CD4-positive, alpha-beta T cell treated with Interleukin-15 for 4 hours (primary cell): ENCODE measurements at places on chromosomes 11 and 22.

- no peak for DNase-seq
These were observed 333.8 kb downstream of the MN1 start for GRCh38 chr22:27467711-27468110.

GRCh38 chr11:29801561-29801960 is 215.3 kb downstream of the KCNA4 start:
- no peak for DNase-seq

DNA sequence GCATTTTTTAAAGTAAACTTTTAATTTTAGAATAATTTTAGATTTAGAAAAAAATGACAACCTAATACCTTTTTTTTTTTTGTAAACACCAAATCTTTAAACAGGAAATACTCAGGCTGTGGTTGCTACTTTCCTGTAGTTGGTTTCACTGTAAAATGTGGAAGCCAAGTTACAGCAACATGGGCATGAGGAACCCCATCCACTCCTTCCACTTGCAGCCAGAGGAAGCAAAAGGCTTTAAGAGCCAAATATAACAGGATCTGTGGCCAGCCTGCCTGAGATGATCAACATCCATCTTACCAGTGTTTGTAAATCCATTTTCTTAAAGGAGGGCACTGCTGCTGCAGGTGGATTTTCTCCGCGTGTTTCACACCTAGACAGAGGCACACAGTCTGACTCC is 66.2 kb downstream of the TNRC6B start:
- DNase-seq = peak; percentile 33

DNA sequence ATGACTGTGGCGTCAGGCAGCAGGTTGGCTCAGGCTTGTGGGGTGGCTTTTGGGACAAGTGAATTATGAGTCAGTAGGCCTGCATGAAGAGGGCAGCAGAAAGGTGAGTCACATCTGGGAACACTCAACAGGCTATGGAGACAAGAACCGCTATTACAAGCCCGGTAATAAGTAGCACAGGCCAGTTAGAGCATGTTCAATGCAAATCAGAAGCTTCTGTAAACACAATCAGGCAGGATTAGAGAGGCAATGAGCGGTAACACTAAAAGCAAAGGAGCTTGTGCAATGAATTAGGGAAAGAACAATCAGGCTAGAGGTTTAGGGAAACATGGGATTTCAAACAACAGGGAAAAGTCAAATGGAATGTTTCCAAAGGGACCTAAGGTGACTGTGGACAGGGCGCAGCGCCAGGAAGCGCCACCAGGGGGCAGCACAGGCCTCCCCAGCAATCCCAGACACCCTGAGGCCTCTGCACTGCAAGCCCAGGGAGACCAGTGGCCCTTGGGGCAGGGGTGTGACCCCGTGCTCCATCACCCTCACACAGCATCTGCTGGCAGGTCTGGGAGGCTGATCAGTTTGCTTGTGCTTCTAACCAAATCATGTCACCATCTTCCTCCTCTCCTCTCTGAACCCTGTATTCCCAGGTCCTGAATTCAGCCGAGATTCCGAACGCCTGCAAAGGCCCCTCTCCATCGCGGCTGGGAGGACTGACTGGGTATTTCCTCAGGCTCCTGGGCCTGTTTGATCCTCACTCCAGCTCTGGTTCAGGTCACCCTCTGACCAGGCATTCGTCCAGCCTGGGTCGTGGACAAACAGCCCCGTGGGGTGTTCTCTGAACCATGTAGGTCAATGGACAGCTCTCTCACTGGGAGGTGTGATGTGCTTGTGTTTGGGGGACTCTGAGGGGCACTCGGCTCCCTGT is 50.0 kb downstream of the C11orf58 start:
- DNase-seq = peak; percentile 50

DNA sequence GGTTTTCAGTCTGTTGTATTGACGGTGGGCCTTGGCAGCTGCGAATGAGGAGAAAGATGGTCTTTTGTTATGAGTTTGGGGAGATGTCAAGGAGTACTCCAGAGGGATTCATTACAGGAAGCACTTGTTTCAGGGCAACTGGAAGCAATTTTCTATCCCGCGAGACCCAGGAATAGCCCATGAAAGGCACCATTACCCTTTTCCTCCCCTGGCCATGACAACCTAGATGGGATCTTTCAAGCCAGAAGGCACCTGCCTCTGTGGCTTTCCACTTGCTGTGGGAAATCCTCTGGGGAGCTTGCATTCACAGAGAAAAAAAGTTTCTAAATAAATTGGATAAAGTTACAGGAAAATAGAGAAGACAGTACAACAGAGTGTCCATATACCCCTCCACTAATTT is 2.7 kb downstream of the ZNF215 start:
- DNase-seq = no peak

- no peak for DNase-seq
These were observed 47.0 kb downstream of the IGLL5 start for GRCh38 chr22:22934543-22935055.

GRCh38 chr11:12496181-12497025 is 119.0 kb downstream of the PARVA start:
- no peak for DNase-seq

DNA sequence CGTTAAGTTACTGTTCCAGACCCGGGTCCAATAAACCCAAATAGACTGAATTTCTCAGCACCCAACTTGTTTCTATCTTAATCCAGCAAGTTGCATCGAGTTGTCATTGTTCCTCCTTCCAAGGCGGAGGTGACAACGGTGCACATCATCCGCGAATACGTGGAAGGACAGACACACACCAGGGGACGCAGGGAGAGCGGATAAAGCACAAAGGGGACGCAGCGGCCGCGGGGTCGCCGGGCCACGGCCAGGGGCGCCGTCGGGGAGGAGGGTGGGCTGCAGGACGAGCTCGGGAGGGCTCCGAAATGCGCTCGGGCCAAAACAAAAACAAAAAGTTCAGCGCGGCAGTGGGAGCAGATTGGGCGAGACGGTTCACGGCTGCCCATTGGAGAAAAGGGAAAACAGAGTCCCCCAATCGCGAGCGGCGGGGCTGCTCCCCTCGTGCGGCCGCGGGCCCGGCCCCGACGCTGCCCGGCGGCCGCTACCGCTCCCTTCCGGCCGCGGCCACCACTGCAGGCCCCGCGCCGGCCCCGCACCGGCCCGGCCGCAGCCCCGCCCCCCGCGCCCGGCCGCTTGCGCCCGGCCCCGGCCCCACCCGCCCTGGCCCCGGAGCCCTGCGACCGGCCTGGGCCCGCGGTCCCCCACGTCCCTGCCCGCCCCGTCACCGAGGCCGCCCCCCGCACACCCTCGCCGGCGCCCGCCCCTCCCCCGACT is 518 bp downstream of the KMT5B start:
- peak; percentile 57 for DNase-seq

- DNase-seq = no peak
These were observed 50.3 kb downstream of the COPB1 start for GRCh38 chr11:14449302-14449714.

DNA sequence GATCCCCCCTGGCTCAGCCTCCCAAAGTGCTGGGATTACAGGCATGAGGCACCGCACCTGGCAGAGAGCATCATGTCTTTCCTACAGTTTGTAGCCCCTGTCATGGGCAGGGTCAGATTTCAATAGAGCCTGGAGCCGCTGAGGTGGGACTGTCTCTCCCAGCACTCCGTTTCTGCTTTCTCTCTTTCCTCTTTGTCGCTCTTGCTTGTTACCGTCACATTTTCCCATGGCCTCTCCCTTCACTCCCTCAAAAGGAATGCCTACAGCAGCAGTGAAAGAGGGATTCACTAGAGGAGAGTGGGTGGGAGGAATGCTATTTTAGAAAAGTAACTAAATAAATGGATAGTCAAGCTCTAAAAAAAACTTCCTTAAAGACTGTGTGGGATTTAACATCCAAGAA is 136.7 kb upstream of the TTC12 start:
- DNase-seq = no peak

DNA sequence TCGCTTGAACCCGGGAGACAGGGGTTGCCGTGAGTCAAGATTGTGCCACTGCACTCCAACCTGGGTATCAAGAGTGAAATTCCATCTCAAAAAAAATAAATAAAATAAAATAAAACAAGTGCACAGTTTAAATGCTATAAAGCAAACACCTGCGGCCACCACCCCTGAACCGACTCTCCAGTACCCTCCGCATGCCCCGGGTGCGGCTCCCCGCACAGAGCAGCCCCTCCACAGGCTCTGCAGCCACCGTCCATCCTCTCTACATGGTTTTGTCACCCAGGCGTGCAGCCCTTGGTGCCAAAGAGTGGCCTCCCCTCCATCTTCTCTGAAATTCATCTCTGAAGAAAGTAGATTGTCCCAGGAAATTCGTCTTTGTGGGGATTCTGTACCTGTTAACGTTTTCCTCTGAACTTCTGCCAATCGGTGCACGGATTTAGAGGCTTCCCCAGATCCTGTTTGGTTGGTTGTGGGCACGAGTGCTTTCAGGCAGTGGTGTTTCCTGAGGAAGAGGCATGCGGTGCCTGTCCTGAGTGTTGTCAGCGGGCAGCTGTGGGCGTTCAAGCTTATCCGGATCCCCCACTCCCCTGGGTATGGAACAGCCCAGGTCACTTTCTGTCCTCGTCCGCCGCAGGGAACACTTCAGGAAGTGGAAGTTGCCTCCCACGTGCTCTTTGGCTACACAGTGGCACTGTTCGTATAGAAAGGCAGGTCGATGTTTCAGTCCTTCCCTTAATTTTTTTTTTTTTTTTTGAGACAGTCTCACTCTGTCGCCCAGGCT is 4.1 kb downstream of the MIOX start:
- no peak for DNase-seq

DNA sequence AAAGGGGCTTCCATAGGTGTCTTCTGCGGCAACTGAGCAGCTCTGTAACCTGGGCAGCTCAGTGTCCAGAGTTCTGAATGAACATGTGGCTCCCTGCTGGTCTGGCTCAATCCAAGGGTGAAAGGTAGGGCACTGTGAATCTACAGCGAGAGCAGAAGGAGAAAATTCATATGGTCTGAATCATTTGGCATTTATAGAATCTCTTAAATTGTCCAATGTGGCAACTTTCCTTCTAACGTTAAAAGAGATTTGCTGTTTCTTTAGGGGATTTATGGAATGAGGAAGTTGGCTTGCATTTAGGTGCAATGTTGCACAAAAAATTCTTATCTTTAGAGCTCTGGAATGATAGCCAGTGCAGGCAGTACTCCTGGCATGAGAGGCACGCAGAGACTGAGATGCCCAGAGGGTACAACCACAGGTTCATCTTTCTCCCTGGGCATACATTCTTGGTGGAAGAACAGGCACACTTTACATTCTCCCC is 17.0 kb downstream of the ATXN10 start:
- DNase-seq = no peak

GRCh38 chr22:42964994-42965699 is 49.8 kb downstream of the PACSIN2 start:
- DNase-seq = no peak

- DNase-seq = no peak
These were observed 186.3 kb downstream of the IGLL1 start for GRCh38 chr22:23393721-23394320.

DNA sequence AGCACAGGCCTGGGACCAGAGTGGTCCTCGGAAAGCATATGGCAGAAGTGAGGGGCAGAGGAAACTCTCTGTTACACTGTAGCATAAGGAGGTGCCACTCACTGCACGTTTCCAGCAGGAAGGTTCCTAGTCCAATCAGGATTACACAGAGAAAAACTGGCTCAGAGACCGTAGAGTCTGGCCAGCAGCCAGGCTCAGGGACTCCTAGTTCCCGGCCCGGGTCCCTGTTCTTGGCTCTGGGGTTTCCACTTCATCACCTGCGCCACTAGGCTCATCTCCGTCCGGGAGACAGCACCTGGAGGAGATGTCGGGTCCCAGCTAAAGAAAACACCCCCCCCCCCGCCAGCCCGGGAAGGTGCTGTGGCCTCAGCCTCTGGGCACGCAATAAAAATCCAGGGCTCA is 1.1 kb downstream of the TTLL12 start:
- no peak for DNase-seq

GRCh38 chr11:118643142-118643994 is 36.0 kb downstream of the PHLDB1 start:
- DNase-seq = no peak

DNA sequence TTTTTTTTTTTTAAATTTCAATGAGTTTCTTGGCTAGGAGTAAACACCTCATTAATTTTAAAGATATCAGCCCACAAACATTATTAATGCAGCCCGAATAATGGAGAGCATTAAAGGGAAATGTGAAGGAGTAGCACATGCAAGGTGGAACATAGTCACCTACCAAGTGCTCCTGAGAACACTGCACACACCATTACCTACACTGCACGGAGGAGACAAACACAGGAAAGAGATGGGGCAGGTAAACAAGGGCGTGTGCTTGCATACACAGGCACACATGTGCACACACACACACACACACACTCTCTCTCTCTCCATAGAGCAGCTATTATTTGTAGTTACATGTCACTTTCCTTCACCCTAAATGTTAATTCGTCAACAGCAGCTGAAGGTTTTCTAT is 30.2 kb downstream of the HTR3B start:
- no peak for DNase-seq

GRCh38 chr22:43642319-43643206 is 169.5 kb downstream of the EFCAB6 start:
- no peak for DNase-seq

GRCh38 chr11:107408762-107409211 is 48.8 kb downstream of the CWF19L2 start:
- no peak for DNase-seq

DNA sequence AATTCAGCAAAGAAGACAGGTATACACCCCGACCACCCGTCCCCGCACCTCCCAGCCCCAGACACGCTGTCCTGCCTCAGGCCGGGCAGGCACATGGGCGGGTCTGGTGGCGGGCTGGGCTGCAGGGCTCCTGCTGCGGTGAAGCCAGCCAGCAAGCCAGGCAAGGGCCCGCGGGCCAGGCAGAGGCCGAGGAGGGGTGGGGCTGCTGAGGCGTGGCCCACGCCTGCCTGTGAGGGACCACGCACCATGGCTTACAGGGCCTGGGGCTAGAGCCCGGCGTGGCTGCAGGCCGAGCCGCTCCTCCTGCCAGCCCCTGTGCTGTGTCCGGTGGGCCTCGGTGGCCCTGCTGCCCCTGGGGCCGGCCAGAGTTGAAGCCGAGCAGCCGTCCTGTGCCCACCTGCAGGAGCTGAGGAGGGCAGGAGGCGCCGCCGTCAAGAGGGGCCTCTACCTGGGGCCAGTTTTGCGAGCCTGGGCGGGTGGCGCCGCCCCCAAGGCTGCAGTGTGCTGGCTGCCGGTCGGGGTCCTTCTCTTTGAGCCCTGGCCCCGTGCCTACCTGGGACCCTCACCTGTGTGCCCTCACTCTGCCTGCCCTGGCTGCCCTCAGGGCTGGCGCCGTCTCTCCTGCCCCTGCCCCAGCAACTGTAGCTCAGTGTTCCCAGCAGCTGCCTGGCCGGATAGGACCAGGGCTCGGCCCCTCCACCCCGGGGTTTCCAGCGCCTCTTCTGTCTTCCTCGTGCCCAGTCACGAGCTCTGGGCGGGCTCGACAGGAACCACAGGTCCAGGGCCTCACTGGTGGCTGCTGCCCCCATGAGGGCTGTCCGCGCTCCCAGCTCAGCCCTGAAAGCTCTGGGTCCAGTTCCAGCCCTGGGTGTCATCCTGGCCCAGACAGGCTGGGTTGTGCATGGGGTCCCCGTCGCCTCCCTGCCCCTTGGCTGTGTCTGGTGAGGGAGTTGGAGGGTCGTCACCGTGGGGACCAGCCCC is 38.4 kb downstream of the MOB2 start:
- DNase-seq = no peak

GRCh38 chr11:63641727-63642126 is 27.5 kb upstream of the PLAAT3 start:
- no peak for DNase-seq

GRCh38 chr11:9459667-9460321 is 1.0 kb upstream of the ZNF143 start:
- peak; percentile 24 for DNase-seq
